ENCODE measurements at places on chromosomes 13 and 19. TPM values are rescaled to one million over a fixed set of nuclear protein-coding genes. Genes with fewer than 3 reads are reported as not detected.

DNA sequence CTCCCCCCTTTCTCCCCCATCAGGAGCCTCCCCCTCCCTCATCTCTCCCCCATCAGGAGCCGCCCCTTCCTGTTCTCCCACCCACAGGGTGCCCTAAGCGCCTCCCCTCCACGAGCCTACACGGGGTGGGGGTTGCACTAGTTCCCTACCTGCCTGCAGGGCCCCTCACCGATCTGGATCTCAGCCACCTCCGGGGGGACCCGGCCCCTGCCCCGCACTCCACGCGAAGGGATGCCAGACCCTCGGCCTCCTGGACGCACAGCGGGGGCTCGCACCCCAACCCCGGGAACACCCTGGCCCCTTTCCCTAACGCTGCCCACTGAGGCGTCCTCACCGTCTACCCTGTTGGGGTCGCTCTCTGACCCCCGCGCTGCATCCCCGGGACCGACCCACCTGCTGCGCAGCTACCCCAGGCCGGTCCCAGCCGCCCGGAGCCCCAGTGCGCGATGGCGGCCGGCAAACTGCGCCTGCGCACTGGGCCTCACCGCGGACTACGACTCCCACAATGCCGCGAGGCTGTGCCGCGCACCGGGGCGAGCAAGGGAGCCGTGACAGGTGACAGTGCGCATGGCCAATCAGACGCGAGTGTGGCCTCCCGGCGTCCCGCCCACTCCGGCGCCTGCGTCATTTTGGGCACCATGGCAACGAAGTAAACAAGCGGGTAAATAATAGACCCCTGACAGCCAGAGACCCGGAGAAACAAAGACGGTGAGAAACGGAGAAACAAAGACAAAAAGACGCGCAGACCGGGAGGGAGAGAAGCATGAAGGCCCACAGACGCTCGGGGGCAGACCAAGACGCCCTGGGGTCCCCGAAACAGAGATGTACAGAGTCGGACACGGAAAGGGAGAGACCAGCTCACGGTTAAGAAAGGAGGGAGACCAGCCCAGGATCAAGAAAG lies at the start of gene ZSCAN18:
Gene ZSCAN18 (minus strand): TSS at position 451 of the 901 bp plus-strand sequence. CDS start 7,964 bp downstream, outside the sequence.
- DNase-seq = no peak

- DNase-seq = no peak
Measured at GRCh38 chr13:91768746-91769145, 370.3 kb downstream of the GPC5 start.

DNA sequence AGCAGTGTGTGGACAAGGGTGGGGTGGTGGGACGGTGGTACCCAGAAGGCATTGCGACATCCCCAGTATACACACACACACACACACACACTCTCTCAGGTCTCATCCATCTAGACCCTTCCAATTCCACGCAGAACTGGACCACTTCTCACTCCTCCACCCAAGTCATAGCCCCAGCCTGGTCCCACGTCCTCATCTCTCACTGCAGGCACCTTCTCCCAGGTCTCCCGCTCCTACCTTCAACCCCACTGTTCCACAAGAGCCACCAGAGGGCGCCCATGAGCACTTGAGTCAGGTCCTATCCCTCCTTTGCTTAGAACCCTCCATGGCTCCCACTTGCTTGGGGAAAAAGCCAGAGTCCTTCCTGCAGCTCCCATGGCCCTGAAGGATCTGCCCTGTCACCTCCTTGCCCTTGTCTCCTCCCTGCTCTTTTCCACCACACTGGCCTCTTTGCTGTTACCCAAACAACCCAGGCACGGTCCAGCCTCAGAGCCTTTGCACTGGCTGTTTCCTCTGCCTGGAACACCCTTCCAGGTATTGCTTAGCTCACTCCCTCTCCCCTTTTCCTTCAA lies 62.6 kb downstream of the IER2 start:
- peak; percentile 58 for DNase-seq

DNA sequence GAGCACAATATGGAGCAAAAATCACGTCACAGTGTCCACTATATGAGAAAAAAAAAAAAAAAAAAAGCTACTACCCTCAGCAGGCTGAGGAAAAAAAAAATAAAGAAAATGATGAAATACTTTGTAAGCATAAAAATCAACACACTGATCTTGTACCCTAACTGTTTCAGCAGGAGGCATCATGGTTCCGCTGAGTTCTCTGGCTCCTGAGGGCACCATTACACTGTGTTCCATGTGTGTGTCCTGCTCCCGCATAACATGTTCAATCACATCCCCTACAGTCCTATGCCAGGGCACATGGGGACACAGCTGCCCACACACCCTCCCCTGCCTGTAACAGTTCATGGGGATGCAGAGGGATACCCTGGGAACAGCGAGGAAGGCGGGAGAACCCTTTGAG lies 33.5 kb downstream of the DOCK9 start:
- DNase-seq = no peak

GRCh38 chr19:3780786-3781304 lies 5.3 kb downstream of the MATK start:
- DNase-seq = no peak

DNA sequence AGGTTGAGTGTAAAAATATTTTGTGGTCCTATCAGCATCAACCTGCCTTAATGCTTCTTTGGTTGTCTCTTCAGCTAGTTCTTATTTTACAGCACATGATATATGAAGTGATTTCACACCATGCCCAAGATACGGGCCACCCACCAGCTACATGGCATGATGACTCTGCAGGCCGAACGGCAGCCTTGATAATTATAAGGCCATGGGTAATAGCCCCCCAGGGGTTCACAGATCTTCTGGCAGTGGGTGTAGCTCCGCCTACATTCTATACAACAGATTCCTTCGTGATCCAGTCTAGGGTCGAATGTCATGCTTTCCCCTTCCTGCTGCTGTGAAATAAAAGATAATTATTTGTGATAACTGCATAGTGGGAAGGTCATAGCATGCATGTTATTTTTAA lies 36.1 kb downstream of the CNMD start:
- DNase-seq = no peak

DNA sequence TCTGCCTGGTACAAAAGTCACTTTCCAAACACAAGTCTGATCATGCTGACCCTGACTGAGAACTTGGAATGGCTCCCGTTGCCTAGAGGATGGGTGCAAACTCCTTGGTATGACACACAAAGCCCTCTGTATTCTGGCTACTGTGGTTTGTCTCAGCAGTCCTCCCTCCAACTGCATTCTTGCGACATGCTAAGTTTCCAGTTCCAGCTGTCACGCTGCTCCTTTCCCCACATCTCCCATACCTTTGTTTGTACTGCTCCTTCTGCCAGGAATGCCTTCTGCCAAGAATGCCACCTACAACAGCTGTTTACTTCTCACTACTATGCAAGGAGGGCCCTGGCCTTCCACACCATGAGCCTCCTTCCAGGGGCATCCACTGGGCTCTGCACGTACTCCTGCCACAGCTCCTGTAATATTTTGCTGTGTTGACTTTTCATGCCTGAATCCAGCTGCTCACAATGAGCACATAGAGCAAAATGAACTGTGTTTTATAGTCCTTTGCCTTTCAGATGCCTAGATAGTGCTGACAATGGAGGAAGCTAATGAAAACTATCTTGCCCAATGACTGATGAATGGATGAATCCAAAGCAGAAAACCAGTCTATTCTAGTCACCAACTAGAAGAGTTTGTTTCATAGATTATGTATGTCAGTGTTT lies 543.7 kb downstream of the EFNB2 start:
- DNase-seq = no peak

DNA sequence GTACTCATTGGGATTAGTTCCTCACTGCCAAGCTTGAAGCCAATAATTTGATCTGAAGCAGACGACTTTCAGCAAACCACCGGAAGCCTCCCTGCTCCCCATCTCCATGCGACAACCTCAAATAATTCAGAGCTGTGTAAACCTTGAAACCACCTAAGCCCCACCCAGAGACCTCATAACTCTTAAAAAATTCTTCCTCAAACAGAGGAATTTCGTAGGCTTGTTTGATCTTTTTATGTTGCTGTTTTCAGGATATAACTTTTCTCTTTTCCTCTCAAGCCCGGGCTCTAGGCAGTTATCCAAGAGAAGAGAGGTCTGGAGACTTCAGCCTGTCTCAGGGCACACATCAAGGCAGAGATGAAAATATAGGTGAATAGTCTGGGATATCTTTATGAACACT lies 311.6 kb downstream of the KCNRG start:
- no peak for DNase-seq

DNA sequence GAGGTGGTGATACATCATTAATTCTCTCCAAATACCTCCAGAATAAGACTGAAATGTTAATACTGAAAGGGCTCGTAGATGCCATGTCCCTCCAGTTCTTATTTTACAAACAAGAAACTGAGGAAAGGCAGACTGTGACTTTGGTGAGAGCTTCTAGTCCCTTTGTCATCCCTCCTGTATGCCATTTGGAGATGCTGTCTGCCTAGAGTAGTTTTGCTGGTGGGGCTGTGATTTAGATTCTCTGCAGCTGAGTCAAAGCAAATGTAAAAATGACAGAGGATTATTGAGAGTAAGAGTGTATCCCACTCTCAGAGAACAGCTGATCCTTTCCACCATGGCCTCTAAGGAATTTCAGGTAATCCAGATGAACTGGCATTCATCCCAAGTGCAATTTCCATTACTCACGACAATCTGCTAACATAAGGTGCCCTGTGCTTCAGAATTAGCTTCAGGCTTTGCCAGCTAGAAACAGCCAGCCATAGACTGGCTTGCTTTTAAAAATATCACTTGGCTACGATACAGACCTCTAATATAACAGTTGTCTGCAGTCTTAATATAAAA lies 16.8 kb downstream of the PABPC3 start:
- DNase-seq = no peak

DNA sequence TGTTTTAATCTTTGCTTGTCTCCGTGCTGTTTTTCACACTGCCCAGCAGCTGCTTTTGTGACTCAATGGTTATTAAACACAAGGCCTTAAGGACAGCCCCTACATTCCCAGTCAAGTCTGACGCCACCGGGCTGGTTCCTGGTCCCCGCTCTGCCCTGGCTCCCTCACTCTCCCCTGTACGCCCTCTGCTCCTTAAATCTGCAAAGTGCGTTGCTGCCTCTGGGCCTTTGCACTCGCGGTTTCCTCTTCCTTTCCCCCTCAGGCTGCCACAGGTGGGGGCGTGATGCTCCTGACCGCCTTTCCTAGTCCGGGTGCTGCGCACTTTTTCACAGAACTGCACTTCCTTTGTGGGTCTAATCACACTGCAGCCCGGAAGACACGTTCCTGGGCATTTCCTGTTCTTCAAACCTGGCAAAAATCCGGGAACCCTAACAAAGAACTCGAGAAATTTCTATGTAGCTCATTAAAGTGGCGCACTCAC lies 25.6 kb downstream of the NOSIP start:
- no peak for DNase-seq

DNA sequence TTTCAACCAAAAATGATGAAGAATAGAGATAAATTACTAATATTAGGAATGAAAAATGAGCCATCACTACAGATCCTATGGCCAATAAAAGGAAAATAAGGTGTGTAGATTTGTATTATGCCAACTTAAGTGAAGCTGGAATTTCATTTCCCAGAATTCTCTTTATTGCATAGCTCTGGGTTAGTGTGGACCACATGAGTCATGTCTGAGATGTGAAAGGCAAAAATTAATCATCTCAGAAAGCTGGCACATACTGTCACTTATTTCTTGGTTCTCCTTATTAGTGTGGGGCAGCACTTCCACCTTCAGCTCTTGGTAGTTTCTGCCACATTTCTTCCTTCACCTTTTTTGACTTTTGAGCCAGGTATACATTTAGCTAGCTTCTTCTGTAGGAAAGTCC lies 82.6 kb downstream of the KATNAL1 start:
- DNase-seq = no peak

DNA sequence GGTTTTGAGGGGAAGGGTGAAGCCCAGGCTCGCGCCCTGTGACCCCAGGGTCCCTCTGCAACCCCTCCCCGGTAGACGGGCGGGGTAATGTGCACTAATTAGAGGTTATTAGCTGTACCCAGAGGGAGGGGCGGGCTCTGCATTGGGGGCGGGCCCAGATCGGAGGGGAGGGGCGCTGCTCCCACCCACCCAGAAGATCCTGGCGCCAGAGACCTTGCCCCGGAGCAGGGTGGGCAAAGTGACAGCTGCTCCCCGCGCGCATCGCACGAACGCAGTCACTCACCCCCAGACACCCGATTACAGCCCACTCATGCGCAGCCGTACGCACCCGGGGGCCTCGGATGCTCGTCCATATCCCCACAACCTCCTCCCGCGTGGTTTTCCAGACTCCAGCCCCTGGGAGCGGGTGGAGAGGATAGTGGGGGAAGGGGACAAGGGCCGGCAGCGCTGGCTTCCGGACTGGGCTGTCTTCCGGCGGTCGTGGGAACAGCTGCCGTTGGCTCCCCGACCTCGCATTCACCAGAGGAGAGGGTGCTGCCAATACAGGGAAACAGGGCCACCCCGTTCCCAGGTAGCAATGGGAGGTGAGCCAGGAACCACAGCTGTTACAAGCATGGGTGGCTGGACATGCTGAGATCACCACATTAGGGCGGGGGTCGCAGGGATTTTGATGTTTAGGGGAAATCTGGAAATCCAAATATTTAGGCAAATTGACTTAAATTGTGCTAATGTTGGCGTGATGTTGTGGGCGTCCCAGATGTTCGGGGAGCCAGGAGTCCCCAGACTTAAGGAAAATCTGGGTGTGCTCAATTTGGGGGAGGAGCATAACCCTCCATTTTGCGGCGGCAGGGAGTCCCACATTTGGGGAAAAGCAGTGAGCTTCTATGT lies 2.9 kb upstream of the HOOK2 start:
- DNase-seq = no peak

DNA sequence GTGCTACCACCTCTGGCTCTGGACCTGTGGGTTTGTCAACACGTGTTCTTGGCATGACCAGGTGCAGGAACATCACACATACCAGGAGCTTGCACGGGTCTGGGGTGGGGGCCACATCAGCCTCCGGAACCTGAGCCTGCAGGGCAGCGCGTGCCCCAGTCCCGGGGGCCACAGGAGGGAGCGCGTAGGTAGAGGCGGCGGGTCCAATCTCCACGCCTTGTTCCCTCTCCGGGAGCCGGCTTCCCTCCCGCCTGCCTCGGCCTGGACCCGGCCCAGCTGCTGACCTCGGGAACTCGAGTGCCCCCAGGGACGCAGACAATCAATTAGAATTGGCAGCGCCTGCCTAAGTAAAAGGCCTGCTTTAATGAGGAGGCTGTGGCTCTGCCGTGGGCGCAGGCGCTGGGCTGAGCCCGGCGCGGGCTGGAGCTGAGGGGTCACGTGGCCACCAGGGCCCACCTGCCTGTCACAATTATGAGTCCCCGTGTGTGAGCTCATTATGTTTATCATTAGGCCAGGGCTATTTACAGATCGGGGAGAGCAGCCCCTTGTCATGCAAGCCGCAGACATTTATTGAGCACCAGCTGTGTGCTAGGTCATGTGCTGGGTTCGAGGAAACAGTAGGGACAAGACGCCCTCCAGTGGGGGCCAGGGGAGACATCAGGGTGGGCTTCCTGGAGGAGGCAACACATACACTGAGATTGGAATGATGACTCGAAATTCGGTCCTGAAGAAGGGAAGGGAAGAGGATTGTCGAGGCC lies 32.2 kb upstream of the TNFAIP8L1 start:
- no peak for DNase-seq

Gene GRK1
- total RNA-seq = not detected

Gene EPSTI1
- total RNA-seq = not detected

Gene CDX2
- total RNA-seq = 0.04 TPM

Gene PRSS57
- total RNA-seq = not detected

Measured in HepG2 (cell line).